ENCODE measurements at places on chromosomes 5 and 9.

GRCh38 chr9:69252436-69252835 lies 72.6 kb upstream of the ENTREP1 start:
- DNase-seq = no peak

GRCh38 chr5:30387974-30388632 lies 805.4 kb upstream of the CDH6 start:
- no peak for DNase-seq

DNA sequence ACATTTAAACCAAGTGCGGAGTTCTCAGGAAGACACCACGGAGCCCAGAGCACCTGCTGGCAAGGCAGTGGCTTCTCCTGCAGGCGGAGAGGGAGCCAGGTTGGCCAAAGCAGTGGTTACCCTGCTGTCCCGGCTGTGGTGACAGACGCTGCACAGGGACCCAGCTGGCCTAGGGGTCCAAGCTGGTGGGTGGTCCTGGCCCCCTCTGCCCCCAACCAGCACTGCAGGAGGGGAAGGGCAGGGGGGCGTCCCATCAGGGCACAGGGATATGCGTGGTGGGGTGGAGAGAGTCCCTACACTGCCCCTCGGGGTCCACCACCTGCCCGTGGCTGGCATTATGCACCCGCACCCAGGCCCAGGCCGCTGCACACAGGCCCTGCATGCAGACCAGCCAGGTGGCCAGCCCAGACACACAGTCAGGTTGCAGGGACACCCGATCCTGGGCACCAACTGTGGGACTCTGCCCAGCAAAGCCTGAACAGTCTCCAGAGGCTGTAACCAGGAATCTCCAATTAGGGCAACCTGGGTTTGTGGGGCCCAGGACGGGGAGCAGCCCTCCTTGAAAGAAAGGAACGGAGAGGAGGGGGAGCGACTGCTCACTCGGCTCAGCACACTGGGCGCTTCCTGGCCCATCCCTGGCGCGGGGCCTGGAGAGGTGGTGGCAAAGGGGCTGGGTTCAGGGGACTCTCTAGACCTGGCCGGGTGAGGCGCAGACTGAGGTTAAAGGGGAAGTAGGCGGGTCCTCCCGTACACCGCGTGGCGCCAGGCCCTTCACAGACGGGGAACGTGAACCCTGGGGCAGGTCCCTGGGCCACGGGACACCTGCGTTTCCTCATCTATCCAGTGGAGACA lies 46.3 kb downstream of the NACC2 start:
- DNase-seq = no peak

- DNase-seq = no peak
Measured at GRCh38 chr5:62315376-62316175, 9.6 kb downstream of the KIF2A start.

DNA sequence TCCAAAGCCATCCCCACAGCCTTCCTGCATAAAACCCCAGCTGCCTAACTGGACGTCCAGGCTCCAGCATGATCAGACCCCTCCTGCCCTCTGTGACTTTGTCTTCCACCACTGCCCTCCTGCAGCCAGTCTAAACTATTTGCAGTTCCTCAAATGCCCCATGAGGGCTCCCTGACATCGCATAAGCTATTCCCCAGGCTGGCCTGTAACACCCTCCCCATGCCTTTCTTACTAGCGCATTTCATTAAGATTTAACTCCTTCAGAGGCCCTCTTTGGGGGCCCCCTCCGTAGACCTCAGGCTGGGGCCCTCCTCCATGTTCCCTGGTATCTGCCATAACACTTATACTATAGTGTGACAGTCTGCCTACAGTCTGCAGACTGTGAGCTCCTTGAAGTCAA lies 15.5 kb upstream of the SMIM23 start:
- DNase-seq = no peak

DNA sequence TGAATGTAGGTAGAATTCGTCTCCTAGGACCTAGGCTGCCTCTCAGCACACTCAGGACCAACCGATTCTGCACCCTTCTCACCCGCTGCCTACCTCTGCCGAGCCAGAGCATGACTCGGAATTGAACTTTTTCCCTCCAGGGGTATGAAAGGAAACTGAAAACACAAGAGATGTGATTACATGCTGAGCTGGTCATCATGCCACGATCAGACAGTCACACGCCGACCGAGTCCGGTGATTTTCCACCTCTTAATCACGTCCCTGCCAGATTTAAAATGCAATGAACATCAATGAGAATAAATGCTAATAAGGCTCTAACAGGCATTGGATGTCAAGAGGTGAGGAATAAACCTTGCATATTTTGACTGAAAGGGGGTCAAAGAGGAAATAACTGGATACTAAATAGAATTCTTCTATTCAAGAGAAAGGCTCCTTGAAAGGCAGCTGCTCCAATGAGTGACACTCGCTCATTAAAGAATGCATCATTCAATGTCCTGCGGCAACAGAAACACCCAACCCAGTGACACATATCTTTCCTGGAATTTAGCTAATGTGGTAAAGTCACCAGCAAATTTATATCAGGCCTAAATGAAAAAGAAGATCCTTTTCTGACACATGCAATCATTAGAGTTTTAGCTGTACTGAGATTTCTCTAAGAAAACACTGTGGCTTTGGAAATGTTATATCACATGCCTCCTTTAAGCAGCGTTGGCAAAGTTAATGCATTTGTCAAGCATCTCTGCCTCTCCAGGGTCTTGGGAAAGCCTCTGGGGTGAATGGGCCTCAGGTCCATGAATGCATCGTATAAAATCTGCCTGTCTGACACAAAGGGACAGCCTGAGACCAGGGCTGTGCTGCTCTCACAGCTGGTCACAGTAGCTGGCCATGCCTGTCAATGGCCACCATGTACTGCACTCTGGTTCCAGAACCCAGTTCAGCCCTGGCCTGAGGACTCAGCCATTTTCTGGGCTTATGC lies 128.7 kb downstream of the SPOCK1 start:
- DNase-seq = no peak

DNA sequence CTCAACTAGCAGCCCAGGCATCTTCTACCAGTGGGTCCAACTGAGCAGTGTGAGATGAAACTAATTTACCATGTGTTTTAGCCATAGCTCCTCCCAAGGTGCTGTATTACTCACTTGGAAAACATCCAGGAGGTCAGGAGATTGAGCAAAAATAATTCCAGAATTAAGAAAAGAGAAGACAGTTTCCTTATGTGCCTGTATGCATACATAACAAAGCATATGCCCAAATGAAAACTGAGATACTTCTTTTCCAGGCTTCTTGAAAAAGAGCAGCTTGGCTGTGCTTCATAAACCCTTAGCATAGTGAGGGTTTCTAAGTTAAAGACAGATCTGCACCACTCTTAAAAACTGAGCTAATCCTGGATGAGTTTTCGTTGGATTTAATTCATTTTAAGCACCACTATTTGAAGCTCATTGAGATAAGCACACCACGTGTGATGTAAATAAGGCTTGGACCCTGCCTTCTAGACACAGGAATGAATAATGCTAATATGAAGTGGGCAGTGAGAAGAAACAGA lies 119.4 kb downstream of the ADAMTS12 start:
- DNase-seq = no peak

GRCh38 chr9:122200960-122201595 lies 27.7 kb downstream of the LHX6 start:
- DNase-seq = no peak

- no peak for DNase-seq
Measured at GRCh38 chr9:115694014-115694413, 459.6 kb upstream of the PAPPA start.

DNA sequence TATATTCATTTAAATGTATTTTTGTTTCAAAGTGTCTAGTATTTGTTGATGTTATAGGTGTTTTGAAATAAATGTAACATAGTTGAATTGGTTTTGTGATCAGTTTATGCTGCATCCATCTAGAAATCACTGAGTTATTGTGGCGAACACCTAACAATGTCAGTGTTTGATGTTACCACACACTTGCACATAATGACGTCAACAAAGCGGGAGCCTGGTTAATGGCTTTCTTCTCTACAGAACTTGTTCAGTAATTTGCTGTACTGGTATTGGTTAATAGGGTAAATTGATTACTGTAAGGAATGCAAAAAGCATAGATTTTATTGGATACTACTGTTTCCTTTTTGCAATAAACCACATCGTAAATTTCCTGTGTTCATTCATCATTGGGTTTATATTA lies 133.0 kb downstream of the ATG10 start:
- DNase-seq = no peak

GRCh38 chr9:134752471-134753168 lies 111.0 kb downstream of the COL5A1 start:
- DNase-seq = no peak

DNA sequence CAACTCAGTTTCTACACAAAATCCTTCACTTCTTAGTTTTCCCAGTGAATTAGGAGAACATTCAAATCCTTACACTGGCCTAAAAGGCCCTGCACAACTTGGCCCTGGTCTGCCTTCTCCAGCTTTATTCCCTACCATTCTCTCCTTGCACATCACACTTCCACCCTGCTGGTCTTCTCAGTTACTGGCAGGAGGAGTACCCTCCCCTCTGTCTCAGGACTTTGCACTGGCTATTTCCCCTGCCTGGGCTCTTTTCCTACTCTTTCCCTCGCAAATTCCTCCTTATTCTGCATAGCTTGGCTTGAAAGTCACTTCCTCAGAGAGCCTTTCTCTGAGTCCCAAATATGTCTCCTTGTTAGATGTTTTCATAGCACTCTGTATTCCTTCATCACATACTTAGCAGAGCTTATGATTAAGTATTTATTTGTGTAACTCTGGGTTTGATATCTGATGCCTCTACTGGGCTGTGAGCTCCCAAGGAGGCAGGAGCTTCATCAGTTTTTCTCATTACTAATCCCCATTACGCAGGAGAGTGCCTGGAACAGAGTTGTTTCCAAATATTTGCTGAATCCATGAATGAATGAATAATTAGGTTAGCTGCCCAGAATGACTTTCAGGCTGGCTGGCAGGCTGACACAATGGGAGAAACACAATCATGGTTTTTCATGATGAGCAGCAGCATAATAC lies 159.8 kb upstream of the KLF9 start:
- no peak for DNase-seq

GRCh38 chr5:149177911-149178565 lies 36.7 kb downstream of the ABLIM3 start:
- no peak for DNase-seq

GRCh38 chr5:114686356-114686755 lies 324.5 kb downstream of the KCNN2 start:
- no peak for DNase-seq

GRCh38 chr5:14240359-14240758 lies 97.2 kb downstream of the TRIO start:
- no peak for DNase-seq

GRCh38 chr9:79135681-79136415 lies 435.9 kb upstream of the TLE4 start:
- DNase-seq = no peak

- DNase-seq = no peak
Measured at GRCh38 chr9:91282292-91282691, 79.4 kb downstream of the AUH start.

GRCh38 chr9:99365233-99365980 lies 143.3 kb downstream of the SEC61B start:
- no peak for DNase-seq

Data from T-helper 2 cell (primary cell).